ENCODE measurements at places on chromosomes 5 and 9. TPM values are rescaled to one million over a fixed set of nuclear protein-coding genes. Genes with fewer than 3 reads are reported as not detected.

DNA sequence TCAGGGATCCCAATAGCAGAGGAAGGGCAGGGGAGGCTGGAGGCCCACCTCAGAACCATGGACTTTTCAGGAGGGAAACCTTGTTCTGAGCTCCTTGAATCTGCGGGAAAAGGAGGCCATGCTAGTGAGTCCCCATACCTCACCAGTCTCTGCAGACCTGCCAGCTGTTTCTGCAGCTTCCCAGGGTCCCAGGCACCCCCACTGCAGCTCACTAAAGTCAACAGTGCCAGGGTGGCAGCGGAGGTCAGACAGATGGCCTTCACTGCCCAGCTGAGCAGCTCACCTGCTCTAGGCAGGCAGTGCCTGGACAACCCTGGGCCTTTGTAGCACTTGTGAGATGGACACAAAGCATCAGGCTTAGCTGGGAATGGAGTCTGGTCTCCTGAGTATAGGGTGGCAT, 4.4 kb upstream of the SLC27A4 start:
- H3K4me3 ChIP-seq, result no peak overlapping the region
- H3K36me3 ChIP-seq, result peaks cover 41% of the 10 kb centered on the region
- H3K27ac ChIP-seq, result no peak overlapping the region
- DNase-seq, result no peak

DNA sequence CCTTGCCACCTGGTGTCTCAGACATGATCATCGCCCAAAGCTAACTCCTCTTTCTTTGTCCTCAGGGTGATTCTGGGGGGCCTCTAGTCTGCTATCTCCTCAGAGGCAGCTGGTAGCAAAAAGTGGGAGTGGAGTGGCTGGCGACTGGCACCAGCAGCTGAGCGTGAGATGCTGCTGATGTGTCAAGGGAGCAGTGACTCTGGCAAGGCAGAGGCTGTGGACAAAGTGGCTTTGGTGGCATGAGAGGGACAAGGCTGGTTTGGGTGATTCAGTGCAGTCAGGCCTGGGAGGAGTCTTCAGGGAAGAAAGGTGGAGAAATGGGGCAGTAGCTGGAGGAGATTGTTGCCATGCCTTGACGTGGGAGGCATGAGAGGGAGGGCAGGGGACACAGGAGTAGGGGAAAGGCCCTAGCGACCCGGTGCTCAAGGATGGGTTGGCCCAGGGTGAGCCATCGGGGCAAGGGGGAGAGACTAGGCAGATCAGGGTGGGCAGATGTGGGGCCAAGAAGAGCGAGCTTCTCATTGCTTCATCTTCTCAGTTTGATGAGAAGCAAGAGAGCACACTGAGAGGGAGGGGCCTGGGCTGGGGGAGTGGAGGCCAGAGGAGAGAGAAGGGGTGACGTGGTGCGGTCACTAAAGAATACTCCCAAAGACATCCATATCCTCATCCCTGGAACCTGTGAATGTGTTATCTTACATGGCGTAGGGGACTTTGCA, 64.2 kb upstream of the SPTLC1 start:
- no peak overlapping the region for H3K4me3 ChIP-seq
- peak; percentile 87 for DNase-seq
- no peaks in the 10 kb centered on the region for H3K36me3 ChIP-seq
- no peaks in the 10 kb centered on the region for H3K27me3 ChIP-seq
- H3K4me1 ChIP-seq, result no peaks in the 10 kb centered on the region
- no peak overlapping the region for H3K27ac ChIP-seq

- no peaks in the 10 kb centered on the region for H3K36me3 ChIP-seq
- H3K4me3 ChIP-seq, result no peak overlapping the region
- H3K27me3 ChIP-seq, result no peaks in the 10 kb centered on the region
- H3K4me1 ChIP-seq, result no peaks in the 10 kb centered on the region
- no peak for DNase-seq
Observed at GRCh38 chr5:178649580-178649979, 22.7 kb upstream of the CLK4 start.

- DNase-seq, result no peak
- no peaks in the 10 kb centered on the region for H3K36me3 ChIP-seq
- H3K4me3 ChIP-seq, result no peak overlapping the region
- no peaks in the 10 kb centered on the region for H3K4me1 ChIP-seq
- no peak overlapping the region for H3K27ac ChIP-seq
Observed at GRCh38 chr5:17989036-17989435, 354.8 kb downstream of the TAF11L14 start.

GRCh38 chr5:95216136-95216955, 68.5 kb downstream of the MCTP1 start:
- no peak for DNase-seq
- no peaks in the 10 kb centered on the region for H3K27me3 ChIP-seq
- no peaks in the 10 kb centered on the region for H3K4me1 ChIP-seq
- H3K27ac ChIP-seq, result no peak overlapping the region

DNA sequence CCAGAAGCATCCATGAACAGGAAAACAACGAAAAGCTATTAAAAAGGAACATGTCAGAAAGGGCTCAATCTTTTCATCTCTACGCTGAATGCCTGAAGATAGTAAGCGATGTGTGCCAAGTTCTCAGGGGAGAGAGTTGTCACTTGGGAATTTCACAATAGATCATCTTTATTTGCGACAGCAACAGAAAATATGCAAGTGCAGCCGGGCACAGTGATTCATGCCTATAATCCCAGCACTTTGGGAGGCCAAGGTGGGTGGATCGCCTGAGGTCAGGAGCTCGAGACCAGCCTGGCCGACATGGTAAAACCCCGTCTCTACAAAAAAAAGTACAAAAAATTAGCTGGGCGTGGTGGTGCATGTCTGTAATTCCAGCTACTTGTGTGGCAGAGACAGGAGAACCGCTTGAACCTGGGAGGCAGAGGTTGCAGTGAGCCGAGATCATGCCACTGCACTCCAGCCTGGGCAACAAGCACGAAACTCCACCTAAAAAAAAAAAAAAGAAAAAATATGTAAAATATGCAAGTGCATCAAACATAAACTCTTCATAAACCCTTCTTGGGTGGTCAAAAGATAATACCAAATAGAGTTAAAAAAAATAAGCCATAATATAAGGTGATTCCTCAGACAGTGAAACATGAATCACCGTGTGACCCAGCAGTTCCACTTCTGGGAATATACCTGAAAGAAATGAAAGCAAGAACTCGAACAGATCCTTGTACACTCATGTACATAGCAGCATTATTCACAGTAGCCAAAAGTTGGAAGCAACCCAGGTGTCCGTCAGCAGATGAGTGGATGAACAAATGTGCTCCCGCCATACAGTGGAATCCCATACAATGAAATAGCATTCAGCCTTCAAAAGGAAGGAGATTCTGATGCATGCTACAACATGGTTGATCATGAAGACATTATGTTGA, 16.2 kb downstream of the SFXN1 start:
- H3K27ac ChIP-seq, result no peak overlapping the region
- DNase-seq, result no peak
- no peaks in the 10 kb centered on the region for H3K27me3 ChIP-seq
- H3K36me3 ChIP-seq, result peaks cover 24% of the 10 kb centered on the region
- no peak overlapping the region for H3K4me3 ChIP-seq

DNA sequence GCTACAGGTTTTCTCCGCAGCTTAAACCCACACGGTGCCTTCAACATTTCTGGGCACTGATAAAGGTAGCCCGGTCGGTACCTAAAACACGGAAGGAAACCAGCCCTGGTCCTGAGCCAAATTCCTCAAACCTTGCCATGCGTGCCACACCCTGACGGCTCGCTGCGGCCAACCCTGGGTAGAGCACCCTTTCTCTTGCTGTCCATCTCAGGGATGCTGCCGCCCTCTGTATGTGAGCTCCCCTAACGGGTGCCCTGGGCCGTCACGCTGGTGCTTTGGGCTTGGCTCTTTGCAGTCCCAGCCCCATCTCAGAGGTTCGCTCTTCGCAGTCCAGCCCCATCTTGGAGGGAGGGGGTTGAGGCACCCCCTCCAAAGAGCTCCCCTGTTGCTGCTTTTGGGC, 43.9 kb downstream of the PNPLA7 start:
- peaks cover 13% of the 10 kb centered on the region for H3K36me3 ChIP-seq
- DNase-seq, result no peak
- H3K27me3 ChIP-seq, result no peaks in the 10 kb centered on the region

GRCh38 chr9:90459321-90459720, 183.3 kb downstream of the DIRAS2 start:
- no peaks in the 10 kb centered on the region for H3K4me1 ChIP-seq
- no peaks in the 10 kb centered on the region for H3K36me3 ChIP-seq
- no peak overlapping the region for H3K4me3 ChIP-seq

The C1QTNF2 gene
- 2.6 TPM for total RNA-seq

The PRXL2C gene
- total RNA-seq, result 25.7 TPM

The RLN1 gene
- not detected for total RNA-seq

Measured in esophagus muscularis mucosa (tissue), 4 donors.